ENCODE measurements at places on chromosomes 16 and 17.

DNA sequence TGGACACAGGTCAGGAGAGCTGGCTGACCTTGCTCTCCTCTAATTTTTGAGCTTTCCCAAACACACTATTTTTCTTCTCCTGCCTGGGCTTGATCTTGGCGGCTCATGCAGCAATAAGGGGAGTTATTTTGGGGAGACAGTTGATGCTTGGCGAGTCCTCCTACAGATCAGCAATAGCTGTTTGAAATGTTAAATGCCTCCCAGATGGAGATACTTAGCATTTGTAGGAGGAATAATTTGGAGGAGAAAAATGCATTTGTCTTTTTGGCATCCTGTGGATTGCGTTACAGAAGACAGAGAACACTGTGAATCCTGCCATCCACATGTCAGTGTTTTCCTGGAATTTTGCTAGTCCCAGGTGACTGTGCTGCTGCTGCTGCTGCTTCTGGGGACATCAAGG is 328.0 kb upstream of the XYLT1 start:
- DNase-seq: no peak

- DNase-seq: no peak
These were observed 9.1 kb downstream of the ASIC2 start for GRCh38 chr17:33284022-33284421.

- DNase-seq: no peak
These were observed 7.8 kb downstream of the CTF1 start for GRCh38 chr16:30904114-30904780.

GRCh38 chr17:7650509-7651096 is at the start of gene ATP1B2:
Gene ATP1B2, plus strand, starts transcription at chr17:7650926. Its CDS starts 593 bp downstream, at chr17:7651519.
- peak; percentile 80 for DNase-seq

DNA sequence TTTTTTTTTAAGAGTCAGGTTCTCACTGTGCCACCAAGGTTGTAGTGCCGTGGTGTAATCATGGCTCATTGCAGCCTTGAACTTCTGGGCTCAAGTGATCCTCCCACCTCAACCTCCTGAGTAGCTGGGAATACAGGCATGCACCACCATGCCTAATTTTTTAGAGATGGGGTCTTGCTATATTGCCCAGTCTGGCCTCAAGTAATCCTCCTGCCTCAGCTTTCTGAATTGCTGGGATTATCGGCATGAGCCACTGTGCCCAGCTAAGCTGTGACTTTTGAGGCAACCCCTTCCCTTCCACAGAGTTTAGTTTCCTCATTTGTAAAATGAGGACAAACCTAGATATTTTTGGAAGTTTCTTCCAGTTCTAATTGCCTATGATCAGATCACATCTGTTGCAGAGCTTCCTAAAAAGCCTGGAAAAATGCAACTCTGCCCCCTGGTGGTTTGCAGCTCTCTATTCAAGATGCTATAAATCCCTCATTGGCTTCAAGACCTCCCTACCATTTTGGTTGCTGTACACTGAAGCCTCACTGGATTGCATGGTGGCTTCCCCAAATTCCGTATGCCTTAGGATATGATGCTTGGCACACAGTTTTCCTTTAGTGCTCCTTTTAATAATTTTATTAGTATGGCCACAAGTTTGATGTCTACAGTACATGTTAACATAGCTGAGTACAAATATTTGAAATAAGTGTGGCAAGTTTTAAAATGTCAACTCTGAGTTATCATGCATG is 19.3 kb downstream of the GDE1 start:
- peak; percentile 69 for DNase-seq

GRCh38 chr16:47046726-47047523 is 73.5 kb upstream of the DNAJA2 start:
- DNase-seq: no peak

- DNase-seq: no peak
These were observed 26.1 kb downstream of the CTU2 start for GRCh38 chr16:88732172-88732960.

- DNase-seq: no peak
These were observed 129.3 kb downstream of the NTN1 start for GRCh38 chr17:9150446-9151090.

- peak; percentile 40 for DNase-seq
These were observed 1.8 kb downstream of the CACNB1 start for GRCh38 chr17:39195568-39196160.

DNA sequence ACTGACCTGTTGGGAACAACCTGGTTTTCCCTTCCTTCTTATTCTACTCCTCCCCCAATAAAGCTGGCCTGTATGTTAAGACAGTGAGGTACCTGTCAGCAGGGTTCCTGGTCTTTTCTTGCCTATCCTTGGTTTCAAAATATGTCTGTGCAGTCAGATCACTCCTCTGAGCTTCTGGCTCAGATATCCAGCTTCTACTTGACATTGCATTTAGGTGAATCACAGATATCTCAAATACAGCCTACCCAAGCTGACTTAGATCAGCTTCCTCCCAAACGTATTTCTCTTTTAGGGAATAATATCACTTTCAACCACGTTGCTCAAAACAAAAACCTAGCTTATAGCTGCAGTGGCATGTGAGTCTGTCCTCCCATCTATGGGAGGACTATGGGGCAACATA is 48.7 kb downstream of the TEX14 start:
- no peak for DNase-seq

DNA sequence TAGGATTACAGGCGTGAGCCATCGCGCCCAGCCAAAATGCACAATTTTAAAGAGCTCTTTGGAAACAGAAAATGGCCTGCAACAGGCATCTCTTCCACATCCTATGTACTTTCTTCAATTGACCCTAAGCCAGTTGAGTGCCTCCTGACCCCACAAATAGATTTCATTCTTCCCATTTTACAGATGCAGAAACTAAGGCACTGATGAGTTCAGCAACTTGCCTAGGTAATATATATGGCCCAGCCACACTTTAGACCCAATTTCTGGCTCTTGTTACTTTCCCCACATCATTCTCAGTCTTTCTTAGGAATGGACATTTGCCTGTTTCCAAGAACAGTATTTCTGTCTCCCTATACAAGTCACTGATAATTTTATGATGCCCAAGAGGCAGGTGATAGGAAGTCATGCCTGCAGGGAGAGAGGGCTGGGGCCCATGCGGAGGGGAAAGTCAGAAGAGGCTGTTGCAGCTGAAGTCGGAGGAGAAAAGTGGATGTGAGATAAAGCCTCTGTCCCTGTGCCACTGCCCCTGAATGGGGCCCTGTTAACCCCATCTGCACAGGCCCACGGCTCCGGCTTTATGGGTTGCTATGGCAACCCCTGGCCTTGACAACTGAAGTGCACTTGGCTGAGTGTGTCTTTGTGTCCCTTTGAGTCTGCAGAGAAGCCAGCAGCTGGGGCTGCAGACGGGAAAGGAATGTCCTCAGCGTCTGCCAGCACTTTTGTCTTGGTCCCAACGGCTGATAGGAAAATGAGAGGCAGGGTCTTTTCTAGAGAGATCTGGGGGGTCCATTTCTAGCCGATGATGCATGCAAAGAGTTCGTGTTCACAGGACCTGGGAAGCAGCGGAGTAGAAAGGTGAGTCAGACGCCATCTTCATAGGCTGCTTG is 45.9 kb downstream of the ABAT start:
- no peak for DNase-seq

DNA sequence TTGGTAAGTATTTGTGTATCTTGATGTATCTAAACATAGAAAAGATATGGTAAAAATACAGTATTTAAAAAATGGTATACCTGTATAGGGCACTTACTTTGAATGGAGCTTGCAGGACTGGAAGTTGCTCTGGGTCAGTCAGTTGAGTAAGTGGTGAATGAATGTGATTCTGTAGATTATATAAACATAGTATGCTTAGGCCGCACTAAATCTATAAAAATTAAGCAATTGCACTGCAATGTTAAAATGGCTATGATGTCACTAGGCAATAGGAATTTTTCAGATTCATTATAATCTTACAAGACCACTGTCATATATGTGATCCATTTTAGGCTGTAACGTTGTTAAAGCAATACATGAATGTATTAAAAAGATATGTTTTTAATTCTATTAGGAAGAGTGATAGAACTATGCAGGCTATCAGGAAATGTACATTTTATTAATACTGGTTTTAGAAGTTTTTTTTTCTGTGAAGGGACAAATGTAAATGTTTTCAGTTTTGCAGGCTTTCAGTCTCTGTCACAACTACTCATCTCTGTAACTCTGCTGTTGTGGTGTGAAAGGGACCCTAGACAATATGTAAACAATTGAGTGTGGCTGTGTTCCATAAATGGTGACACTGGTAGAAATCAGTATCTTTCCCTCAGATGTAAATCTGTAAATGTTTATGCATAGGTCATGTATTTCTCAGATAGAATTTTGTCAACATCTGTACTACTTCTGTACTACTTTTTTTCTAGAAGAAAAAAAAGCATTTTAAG is 10.5 kb downstream of the CBFB start:
- DNase-seq: no peak

DNA sequence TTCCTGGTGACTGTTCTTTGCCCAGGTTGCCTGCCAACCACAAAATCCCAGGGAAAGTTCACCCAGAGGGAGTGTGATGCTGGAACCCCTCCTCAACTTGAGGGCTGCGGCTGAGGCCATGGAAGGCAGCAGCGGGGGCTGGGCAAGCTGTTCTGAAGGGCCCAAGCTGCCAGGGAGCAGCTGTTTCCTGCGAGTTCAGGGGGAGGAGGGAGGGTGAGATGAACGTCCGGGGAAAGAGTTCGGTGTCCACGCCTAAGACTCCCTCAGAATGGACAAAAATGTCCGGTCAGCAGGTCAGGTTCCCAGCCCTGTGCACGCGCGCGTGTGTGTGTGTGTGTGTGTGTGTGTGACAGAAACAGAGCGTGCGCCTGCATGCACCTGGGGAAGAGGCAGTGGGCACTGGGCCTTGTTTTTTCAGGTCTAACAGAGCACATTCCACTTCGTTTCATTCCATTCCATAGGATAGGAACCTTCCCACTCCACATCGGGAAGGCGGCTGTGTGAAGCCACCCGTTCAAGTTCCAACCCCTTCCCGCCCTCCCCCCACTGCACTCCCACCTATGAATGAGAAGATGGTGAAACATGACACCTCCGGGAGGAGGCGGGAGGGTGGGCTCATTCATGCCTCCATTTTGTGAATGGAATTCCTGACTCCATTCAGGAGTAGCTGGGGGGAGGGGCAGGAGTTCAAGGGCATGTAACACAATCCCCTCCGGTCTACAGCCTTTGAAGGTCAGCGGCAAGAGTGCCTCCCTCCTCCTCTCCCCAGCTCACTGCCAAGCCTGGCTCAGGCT is 15.7 kb downstream of the ETV4 start:
- no peak for DNase-seq

DNA sequence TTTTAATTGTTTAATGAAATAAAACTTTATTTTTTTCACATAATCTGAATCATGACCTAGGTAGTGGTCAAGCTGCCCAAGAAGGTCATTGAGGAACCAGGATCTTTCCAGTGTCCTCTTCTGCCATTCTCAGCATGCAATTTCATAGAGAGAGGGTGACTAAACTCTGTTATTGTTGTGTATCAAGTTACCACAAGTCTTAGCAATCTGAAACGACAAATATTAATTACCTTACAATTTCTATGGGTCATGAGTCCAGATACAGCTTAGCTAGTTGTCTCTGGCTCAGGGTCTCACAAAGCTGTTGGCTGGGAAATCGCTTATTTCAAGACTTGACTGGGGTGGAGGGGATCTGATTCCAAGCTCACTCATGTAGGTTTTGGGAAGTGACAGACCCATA is 37.6 kb downstream of the FTO start:
- DNase-seq: no peak

DNA sequence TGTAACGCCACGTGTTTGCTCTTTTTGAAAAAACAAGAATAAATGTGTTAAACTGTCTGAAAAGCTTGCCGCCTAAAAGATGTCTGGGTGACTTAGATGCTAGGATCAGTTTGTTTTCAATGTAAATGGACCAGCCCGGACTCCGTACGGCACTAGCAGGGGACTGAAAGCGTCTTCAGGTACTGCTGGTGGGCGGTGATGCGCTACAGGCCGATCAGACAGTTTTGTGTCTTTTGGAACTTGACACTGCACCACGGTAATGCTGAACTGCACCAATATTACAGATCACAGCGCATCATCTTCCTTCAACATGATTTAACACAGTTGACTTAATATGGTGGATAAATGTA is 727 bp upstream of the MBTPS1 start:
- DNase-seq: no peak

GRCh38 chr17:18198530-18198929 is 14.9 kb downstream of the ALKBH5 start:
- no peak for DNase-seq

DNA sequence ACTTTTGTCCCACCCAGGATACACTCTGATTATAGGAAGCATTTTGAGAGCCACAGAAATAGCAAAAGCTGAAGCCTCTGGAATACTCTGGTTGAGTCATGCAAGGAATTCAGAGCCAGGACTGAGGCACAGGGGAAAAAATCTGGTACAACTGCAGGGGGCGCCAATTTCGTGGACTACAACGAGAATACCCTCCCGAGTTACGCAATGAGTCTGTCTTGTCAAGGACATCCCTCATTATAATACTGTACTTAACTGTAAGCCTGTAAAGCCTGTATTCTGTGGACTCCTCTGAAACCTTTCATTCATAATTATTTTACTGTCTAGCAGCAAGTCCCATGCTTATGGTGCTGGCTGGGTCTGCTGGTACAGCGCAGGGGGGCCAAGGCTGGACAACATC is 7.8 kb downstream of the HOXB1 start:
- DNase-seq: no peak

GRCh38 chr17:42642336-42642735 is 16.7 kb upstream of the TUBG2 start:
- DNase-seq: no peak

DNA sequence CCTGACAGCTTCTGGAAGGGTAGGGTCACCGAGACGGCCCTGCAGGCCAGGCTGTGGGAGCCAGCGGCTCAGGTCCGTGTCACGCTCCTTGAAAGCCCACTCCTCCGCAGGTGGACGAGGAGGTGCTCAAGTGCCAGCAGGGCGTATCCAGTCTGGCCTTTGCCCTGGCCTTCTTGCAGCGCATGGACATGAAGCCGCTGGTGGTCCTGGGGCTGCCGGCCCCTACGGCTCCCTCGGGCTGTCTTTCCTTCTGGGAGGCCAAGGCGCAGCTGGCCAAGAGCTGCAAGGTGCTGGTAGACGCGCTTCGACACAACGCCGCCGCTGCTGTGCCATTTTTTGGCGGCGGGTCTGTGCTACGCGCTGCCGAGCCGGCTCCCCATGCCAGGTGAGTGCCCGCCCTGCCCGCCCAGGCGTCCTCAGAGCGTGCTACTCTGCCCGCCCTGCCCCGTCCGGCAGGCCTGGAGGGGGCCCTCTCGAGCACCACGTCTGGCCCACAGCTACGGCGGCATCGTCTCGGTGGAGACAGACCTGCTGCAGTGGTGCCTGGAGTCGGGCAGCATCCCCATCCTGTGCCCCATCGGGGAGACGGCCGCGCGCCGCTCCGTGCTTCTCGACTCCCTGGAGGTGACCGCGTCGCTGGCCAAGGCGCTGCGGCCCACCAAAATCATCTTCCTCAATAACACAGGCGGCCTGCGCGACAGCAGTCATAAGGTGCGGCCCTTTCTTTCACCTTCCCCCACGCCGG is 1.3 kb downstream of the NAGS start:
- peak; percentile 41 for DNase-seq

GRCh38 chr16:50925758-50926357 is 184.0 kb downstream of the CYLD start:
- DNase-seq: no peak

GRCh38 chr16:65323655-65324237 is 201.9 kb upstream of the CDH11 start:
- DNase-seq: no peak

Measured in CD4-positive, alpha-beta T cell treated with Interferon alpha-2 for 1 hour (primary cell).